ENCODE measurements at places on chromosomes 13 and 19.

GRCh38 chr13:110616103-110617101 lies 1.1 kb downstream of the NAXD start:
- no peak for DNase-seq

GRCh38 chr13:94176561-94176960 lies 302.9 kb downstream of the DCT start:
- DNase-seq = no peak

DNA sequence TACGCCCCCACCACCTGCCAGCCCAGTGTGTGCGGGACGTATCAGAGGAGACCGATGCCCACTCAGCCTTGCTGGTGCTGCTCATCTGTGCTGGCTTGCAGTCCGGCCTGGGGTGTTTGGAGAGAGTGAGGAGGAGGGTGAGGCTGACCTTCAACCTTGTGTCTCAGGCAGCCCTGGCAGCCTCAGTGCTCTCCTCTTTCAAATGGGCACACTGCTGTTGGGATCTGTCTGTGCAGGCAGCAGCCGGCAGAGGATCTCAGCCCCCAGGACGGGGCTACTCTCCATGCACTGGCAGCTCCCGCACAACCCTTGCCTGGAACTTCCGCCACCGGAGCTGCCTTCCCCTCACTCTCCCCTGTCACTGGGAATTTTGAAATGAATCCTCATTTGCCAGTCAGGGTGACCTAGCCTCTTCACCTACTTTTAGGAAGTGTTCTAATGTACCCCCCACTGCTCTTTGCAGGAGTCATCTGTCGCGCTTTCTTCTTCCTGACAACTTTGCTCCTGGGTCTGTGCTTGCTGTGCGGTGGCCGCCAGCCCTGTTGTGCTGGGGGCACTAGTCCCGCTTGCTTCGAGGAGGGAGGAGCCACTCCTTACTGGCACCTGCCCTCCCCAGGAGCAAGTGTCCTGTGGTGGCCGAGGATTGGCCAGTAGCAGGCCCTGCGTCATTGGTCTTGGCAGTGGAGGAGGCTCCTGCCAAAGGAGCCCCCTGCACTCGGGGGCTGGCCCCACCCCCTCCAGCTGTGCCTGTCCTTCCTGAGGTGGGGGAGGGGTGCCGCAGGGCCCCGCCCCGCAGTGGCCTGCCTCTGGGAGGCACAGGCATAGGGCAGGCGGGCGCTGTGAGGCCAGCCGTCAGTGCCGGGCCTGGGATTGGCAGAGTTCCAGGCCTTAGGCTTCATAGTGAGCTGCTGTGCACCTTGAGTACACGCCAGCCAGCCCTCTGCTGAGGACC lies 53.4 kb downstream of the TSSK6 start:
- no peak for DNase-seq

DNA sequence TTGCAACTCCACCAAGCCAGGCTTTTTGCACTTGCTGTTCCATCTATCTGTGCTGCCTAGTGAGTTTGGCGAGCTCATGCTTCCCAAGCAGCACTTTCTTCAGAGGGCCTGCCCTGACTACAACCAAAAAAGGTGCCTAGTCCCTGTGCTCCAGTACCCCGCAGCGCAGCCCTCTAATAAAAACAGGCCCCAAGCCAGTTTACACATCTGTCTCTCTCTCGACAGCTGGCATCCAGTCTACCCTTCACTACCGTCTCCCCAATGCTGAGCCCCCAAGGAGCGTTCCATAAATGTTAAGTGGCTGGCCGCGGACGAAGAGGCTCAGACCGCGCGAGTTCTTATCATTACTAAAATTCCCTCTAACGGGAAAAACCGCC lies 512 bp downstream of the MED4 start:
- DNase-seq = no peak

GRCh38 chr13:36157480-36157879 lies 26.3 kb upstream of the DCLK1 start:
- DNase-seq = no peak

- DNase-seq = no peak
These were observed 673.1 kb downstream of the DIAPH3 start for GRCh38 chr13:59490651-59491050.

DNA sequence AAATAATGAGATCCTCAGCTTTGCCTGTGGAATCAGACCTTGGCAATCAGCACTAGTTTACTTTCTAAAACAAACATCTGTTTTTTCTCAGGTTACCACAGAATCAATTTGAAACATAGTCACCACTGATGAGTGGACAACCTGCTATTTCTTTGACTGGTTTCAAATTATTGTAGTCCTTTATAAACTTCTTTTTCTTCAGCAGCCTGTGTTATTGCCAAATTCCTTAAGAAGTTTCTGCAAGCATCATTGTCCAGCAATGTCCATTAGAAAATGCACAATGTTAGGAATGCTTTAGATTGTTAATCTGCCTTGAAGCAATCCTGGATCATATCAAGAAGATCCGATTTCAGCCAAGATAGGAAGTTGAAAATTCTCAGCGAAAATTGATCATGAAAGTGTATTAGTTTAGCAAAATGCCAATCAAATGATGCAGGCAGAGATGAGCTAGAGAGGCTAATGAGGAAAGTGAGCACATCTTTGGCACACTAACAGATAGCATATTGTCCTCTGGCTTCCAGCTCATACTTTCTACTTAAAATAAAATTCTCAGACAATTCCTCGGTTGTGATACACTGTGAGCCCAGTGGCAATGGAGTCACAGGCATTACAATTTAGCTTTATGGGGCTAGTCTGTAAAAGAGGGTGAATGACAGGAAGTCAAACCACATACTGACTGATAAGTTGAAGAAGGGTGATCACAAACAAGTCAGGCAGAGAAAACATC lies 270.6 kb downstream of the SLITRK6 start:
- no peak for DNase-seq

DNA sequence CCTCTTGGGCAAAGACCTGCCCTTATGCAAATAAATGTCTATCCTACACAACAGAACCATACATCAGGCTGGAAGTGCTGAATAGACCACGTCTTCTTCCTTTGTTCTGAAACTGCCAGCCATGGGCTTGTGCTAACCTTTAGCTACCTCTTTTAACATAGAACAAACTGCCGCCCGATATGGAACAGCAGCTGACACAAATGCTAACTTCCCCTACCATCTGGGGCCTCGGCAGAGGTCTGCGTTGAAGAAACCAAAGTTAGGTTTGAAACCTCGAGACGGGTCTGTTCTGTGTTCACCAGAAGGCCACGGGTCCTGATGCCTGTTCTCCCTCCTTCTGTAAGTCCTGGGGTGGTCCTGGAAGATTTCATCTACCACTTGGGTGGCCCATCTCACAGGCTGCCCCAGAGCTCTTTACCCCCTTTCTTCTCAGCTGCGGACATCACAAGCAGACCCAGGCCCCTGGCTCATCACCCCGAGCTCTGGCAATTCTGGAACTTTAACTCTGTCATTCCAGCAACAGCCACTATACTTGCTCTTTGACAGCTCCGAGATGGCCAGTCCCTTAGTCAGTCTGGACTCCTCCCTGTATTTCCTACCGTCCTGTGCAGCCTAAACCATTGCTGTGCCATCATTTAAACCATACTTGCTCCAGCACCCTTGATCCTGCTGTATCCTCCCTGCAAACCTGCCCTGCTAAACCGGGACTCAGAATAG lies 146.7 kb downstream of the USP12 start:
- no peak for DNase-seq

DNA sequence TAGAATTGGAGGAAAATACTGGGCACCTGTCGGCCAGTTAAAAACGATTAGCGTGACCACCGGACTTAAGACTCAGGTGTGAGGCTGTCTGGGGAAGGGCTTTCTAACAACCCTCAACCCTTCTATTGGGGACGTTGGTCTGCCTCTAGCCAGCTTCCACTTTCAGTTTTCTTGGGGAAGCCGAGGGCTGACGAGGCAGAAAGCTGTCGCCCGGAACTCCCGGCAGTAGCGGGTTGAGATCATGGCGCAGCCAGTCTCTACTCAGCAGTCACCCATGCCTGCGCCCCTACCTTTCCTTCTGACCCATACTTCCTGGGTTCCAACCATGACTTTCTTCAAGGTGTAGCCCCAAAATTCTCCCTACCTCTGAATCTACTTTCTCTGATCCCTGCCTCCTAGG lies 1424.1 kb downstream of the SLITRK1 start:
- no peak for DNase-seq

DNA sequence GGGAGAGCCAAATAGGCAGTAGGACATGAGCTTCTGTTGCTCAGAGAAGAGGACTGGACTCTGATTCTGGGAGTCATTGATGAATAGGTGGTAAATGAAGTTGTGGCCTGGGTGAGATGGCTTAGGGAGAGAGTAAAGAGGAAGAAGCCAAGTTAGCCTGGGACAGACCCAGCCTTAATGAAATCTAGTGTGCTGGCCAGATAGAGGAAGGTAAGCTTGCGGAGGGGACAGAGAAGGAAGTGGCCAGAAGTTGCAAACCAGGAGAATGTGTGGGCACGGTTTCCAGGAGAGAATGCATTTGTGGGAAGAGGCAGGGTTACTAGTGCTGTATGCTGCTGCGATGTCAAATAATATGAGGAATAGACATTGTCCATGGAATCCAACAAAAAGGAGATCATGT lies 83.3 kb upstream of the OLFM4 start:
- no peak for DNase-seq

DNA sequence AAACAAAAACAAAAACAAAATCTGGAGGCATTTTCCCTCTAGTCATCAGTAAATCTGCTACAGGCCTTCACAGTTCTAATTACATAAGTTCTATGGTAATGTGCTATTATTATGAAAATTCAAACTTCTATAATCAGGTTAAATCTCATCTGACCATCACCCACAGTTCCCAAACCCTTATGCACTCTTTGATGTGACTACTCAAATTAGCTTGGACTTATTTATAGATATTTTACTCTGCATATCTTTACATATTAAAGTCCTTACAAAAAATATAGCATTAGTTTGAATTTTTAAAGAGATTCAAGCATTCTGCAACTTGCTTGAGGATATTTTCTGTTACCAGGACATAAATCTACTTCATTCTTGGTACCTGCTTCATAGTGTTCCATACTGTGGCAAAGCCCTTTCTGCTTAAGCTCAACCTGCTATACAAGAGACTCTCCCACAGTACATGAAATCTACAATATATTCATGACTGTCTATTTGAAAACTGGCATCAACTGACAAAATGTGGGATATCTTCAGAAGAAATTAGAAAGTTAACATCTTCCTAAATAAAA lies 22.9 kb downstream of the SMAD9 start:
- no peak for DNase-seq

Measured in keratinocyte (primary cell).